ENCODE measurements at places on chromosomes 2 and 18. TPM values are rescaled to one million over a fixed set of nuclear protein-coding genes. Genes with fewer than 3 reads are reported as not detected.

CRACDL gene
- total RNA-seq: 4.4 TPM

GCC2 gene
- 22.7 TPM for total RNA-seq

DNA sequence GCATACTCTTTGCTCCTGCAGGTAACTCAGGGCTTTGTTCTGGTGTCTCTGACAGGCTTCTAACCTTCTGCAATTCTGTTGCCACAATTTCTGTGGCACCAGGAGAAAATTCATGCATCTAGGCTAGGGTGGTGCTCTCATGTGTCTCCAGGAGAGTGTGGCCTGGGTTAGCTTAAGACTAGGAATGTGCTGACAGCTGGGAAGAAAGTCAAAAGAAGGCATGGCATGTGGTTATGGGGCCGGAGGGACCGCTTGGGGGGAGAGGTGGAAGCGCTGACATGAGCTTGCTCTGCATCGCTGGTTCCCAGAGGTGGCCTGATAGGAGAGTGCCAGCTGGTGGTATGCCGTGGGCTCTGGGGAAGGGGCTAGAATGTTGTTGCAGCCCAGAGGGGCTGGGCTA is 173.3 kb upstream of the TNP1 start:
- DNase-seq: no peak

DNA sequence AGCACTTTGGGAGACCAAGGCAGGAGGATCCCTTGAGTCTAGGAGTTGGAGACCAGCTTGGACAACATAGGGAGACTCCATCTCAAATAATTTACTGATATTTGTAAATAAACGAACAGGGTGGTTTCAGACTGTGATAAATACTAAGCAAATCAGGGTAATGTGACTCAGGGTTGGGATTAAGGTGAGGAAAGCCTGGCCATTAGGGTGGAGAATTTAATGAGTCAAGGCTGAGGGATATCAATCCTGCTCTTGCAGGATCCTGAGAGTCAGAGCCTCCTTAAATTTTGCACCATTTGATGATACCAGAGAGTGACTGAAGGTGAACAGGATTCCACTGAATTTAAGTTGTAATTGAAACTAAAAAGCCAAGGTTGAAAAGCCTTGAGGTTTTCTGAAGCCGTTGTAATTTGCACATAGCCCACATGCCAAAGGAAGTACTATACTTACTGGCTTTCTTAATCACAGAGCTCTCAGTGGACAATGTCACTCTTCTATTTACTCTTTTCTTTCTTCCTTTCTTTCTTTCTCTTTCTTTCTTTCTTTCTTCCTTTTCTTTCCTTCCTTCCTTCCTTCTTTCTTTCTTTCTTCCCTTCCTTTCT is 28.6 kb upstream of the AP1S3 start:
- no peak for DNase-seq

DNA sequence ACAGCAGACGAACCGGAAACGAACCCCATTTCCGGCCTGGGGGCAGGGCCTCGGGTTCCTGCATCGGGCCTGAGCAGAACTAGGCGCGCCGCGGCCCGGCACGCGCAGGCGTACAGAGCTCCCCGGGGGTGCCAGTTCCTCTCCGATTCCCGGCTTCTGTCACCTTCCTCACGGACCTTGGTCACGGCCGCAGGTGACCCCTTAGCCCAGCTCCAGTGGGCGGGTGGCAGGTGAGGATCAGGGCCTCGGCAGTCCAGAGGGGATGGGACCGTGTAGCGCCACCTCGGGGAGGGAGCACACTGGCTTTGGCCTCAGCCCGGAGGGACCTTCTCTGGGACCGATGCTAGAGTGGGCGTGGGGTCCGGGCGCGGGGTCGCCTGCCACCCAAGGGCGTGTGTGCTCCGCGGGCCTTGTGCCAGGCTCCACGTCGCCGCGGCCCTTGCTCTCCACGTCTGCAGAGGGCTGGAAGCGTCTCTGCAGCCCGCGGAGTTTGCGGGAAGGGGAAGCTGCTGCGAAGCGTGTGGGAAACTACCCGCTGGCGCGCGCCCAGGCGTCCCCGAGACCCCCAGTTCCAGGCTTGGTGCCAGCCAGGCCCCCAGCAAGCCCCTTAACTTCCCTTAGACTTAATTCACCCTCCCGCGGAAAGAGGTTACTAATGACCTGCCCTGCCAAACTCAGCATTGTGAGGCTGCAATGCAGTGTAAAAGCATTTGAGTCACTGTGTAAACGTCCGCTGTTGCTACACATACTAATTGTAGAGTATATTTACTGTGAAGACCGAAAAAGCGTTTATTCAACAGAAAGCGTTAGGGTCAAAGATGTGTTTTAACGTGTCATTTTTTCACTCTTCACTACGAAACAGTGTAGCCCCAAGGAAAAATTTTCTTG is at the start of gene TRAPPC12:
TSS of gene TRAPPC12 (plus strand) at position 48 of the 888 bp plus-strand sequence. CDS start 7,930 bp downstream, outside the sequence.
- DNase-seq: peak; percentile 95

DNA sequence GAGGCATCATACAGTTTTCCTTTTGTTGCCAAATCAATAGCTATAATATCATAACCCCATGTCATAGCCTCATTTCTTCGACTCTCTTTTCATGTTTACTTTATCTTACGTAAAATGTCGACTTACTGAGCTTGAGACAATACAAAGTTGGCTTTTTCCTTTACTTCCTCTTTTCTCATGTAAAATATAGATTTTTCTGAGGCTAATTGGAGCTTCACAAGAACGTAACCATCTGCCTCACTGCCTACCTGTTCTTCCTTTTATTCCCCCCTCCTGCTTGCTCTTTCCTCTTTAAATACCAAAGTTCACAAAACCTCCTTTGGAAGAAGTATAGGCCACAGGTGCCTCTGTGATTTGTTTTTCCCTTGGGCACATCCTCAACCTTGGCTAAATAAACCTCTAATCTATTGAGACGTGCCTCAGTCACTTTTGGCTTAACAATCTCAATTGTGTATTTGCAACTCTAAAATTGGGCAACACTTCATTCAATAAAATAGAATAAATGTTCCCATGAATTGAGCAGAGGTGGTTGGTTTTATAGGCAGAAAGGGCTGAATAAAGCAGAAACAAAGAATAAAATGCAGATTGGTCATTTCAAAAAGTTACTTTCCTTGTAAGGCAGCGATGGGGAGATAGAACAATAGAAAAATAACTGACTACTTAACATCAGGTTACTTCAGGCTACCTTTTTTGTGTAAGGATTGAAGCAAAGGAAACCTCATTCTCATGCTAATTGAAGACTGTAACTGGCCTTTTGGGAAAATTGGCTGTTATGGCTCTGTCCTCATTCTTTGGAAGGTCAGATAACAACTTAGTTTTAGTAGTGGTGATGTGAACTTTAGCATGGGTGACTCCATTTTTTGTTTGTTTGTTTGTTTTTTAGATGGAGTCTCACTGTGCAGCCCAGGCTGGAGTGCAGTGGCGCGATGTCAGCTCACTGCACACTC is 21.3 kb downstream of the COMMD1 start:
- no peak for DNase-seq

DNA sequence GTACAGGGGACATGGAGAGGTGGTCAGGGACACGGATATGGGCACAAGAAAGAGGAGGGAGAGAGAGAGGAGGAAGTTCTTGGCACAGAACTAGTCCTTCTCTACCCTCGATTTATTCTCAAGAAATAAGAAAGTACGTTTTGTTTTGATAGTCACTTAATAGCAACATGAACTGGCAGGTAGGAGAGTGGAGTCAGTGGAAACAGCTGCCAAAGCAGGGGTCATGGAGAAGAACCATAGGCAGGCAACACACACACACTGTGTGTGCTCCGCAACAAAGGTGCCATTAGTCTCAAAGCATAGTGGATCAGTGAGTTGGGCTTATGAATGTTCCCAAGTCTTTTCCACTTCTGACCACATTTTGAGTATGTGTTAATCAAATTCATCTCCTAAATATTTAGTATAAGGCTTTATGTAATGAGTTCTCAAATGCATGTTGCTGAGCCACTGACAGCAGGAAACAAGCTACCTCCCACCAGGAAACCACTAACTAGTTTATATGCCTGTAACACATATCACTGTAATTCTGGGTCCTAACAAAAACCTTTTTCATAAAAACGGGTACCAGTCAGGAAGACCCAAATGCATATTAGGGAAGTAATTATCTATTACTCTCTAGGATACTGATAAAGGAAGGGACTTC is 41.1 kb downstream of the IWS1 start:
- DNase-seq: no peak

DNA sequence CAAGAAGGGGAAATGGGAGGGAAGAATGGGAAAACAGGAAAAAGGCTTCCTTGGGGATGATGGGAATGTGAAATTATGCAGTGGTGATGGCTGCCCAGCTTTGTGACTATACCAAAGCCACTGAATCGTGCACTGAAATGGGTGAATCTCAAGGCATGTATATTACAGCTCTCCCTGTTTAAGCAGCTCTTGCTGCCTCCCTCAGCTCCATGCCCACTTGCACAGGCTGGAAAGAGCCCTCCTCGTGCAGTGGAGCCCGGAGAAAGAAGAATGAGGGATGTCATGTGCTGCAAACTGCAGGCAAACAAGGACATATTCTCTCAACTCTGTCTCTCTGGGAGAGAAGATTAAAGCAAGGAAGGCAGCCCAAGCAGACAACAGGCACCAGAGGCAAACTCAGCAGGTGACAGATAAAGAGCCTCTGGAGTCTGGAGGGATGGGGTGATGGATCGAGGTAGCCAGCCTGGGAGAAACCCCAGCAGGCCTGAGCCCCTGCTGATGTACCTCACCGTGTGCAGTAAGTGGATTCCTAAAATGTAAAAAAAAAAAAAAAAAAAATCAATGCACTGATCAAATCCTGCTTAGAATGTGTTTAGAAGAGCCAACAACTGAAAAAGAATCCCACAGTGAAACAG is 62.4 kb upstream of the SLC66A3 start:
- DNase-seq: no peak

- no peak for DNase-seq
Observed at GRCh38 chr2:151729415-151729811, 4.9 kb downstream of the NEB start.

DNA sequence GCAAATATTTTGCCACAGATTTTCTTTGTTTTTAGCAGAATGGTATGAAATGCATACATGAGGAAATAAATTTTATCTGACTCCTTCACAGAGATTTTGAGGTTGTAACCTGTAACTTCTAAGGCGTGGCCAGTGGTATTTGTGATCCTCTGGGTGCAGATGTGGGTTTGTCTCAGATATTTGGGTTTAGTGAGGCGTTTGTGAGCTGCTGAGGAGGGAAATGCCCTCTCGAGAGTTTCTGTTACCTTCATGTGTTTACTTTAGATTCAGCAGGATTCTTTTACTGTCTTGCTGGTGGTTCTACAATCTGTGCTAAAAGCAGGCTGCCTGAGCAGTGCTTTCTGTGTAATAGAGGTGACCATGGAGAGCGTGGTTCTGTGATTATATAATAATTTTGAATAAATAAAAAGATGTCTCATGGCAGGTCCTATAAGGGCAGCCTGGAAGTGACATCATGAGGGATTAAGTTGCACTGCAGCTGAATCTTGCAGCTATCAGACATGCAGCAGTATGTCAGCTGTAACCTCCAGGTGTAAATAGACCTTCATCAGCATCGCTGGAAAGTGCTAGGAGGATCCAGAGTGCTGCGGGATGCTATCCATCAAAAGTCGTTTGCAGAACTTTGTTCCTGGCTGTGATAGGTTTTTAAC is 34.1 kb downstream of the TANC1 start:
- no peak for DNase-seq

GRCh38 chr2:44275927-44276303 is 635 bp downstream of the SLC3A1 start:
- no peak for DNase-seq

- no peak for DNase-seq
Observed at GRCh38 chr2:102334486-102334885, 21.1 kb upstream of the IL18R1 start.

DNA sequence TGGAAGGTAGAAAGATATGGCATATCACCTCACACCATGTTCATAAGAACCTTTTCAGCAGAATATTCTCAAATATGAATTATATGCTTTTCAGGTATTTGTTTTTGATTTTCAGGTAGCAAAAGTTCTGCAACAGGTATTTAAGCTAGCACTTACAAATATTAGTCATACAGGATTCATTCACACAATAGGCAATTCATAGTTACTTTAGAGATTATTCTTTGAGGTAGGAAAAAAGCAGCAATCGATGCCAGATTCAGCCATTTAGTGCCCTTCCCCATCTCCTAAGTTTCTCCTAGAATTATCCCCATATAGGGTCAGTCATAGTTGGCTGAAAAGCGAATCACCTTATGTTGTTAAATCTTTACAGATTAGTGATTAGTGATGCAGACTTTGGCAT is 177.4 kb upstream of the MMADHC start:
- DNase-seq: no peak

- no peak for DNase-seq
Observed at GRCh38 chr2:240506406-240507059, 51.3 kb downstream of the ANKMY1 start.

- peak; percentile 66 for DNase-seq
Observed at GRCh38 chr2:238336151-238336550, 15.8 kb downstream of the TRAF3IP1 start.

- no peak for DNase-seq
Observed at GRCh38 chr2:222915092-222915957, 54.5 kb downstream of the ACSL3 start.

GRCh38 chr2:217394510-217395351 is 534.9 kb upstream of the TNP1 start:
- DNase-seq: no peak

GRCh38 chr2:136243638-136244535 is 125.9 kb upstream of the CXCR4 start:
- DNase-seq: peak; percentile 42

GRCh38 chr2:221779614-221780067 is 207.5 kb upstream of the EPHA4 start:
- DNase-seq: no peak

- DNase-seq: peak; percentile 65
Observed at GRCh38 chr2:85851253-85852151, 37.3 kb downstream of the ST3GAL5 start.

DNA sequence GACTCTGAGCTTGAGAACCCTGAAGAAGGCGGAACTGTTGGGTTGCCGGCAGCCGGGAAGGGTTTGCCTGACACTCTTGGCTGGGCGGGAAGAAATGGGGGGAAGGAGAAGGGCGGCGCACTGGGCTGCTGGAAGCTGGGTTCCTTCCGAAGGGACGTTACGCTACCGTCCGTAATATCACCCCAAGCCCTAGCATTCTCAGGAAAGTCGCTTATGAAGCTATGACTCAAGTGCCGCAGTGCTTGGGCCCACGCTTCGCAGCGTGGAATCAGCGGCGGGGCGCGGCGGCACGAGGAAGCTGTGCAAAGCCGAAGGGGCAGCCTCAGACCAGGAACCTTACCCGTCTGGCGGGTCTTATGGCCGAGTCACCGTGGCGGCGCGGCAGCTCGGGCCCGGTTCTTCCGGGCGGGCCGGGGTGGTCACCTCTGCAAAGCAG is 50.2 kb upstream of the SIGLEC15 start:
- peak; percentile 79 for DNase-seq

DNA sequence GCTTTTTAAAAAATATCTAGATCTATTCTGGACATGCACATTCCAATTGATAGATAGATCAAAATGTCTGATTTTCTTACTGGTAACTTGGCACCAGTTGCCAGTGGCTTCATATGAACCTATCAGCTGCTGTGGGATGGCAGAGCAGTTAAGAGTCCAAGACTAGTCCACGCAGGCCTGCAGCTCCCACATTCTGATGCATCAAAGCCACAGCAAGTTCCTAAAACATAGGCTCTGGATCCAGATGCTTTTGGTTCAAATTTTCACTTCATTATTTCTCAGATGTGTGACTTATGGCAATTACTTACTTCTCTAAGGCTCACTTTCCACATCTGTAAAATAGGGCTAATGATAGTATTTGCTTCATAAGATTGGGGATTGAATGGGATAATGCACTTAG is 48.0 kb upstream of the CYP1B1 start:
- no peak for DNase-seq
